ENCODE measurements at places on chromosomes 4 and X.

GRCh38 chrX:57266275-57266674 lies 20.2 kb upstream of the FAAH2 start:
- H3K4me3 ChIP-seq: no peak overlapping the region
- H3K4me1 ChIP-seq: no peaks in the 10 kb centered on the region
- H3K27ac ChIP-seq: no peak overlapping the region

GRCh38 chrX:46918434-46918833 lies 6.2 kb downstream of the JADE3 start:
- peaks cover 43% of the 10 kb centered on the region for H3K27me3 ChIP-seq
- peaks cover 3% of the 10 kb centered on the region for H3K36me3 ChIP-seq
- H3K4me1 ChIP-seq: peaks cover 4% of the 10 kb centered on the region

DNA sequence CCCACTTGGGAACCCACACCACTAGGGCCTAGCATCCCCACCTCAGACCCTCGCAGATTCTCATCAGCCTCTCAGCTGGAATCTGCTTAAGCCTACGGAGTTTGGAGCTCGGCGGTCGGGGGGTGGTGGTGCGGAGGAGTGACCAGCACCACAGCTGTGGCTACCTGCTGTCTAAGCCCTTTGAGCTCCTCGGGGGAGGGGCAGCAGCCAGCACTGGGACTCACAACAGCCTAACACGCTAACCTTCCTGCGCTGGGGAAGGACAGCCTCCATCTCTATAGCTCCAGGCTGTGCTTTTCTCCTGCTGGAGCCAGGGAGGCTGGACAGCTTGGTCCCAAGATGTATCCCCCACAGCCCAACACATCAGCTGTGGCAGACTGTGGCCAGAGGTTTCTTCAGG lies 281.5 kb downstream of the USP46 start:
- peaks cover 15% of the 10 kb centered on the region for H3K27me3 ChIP-seq
- H3K27ac ChIP-seq: no peak overlapping the region
- H3K4me1 ChIP-seq: no peaks in the 10 kb centered on the region
- no peak for DNase-seq

DNA sequence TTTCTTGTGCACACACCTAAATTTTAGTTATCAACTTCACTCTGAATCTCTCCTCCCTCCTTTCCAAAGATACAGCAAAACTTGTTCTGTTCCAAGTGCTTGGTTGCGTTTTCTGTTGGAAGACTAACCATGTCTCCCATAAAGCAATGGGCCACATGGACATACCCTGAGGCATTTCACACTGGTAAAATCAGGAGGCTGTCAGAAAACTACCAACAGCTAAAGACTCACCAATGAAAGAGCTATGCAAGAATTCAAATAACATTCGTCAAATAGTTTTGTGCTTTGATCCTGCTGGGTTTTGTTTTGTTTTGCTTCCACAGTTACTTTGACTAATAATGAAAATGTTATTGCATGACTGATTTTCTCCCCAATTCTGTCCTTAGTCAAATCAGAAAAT lies 46.0 kb downstream of the PHEX start:
- H3K27me3 ChIP-seq: no peaks in the 10 kb centered on the region
- no peaks in the 10 kb centered on the region for H3K36me3 ChIP-seq
- DNase-seq: no peak
- H3K4me1 ChIP-seq: no peaks in the 10 kb centered on the region

- no peak overlapping the region for H3K4me3 ChIP-seq
- no peak overlapping the region for H3K27ac ChIP-seq
- no peak for DNase-seq
- H3K27me3 ChIP-seq: peaks cover 18% of the 10 kb centered on the region
Observed at GRCh38 chr4:81604683-81605218, 133.0 kb upstream of the RASGEF1B start.

DNA sequence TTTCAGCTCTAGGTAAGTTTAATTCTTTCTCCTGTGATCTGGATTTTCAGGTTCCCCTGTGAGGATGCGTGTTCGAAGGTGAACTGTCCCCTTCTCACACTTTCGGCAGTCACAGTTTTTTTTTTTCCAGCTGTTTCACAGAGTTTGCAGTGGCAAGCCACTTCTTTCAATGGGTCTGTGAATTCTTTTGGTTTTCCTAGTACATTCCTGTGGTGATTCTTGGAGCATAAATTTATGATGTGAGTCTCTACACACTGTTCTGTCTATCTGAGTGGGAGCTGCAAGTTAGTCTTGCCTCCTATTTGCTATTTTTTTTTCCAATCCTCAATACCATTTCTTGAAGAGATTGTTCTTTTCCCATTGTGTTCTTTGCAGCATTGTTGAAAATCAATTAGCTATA lies 595.5 kb downstream of the RAPGEF2 start:
- H3K4me3 ChIP-seq: no peak overlapping the region
- H3K27ac ChIP-seq: no peak overlapping the region
- H3K27me3 ChIP-seq: no peaks in the 10 kb centered on the region
- no peak for DNase-seq

DNA sequence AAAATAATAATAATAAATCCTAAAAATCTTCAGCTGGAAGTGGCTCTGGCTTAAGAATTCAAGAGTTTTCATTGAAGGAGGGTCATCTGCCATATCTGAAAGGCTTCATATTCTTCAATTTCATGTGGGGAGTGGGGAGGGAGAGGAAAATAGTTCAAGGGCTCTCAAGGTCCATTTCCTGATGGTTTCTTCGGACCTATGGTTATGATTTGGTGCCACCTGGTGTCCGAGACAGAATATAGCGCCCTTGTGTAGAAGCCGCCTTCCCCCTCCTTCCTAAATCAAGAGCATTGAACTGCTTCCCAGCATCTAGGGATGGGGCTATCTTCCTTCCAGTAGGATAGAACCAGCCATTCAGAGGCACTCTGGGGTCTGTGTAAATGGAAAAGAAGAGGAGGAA lies 34.3 kb downstream of the NLGN3 start:
- DNase-seq: peak; percentile 29
- H3K4me3 ChIP-seq: no peak overlapping the region
- H3K27ac ChIP-seq: no peak overlapping the region
- H3K27me3 ChIP-seq: no peaks in the 10 kb centered on the region
- peaks cover 4% of the 10 kb centered on the region for H3K4me1 ChIP-seq
- H3K36me3 ChIP-seq: peaks cover 12% of the 10 kb centered on the region

DNA sequence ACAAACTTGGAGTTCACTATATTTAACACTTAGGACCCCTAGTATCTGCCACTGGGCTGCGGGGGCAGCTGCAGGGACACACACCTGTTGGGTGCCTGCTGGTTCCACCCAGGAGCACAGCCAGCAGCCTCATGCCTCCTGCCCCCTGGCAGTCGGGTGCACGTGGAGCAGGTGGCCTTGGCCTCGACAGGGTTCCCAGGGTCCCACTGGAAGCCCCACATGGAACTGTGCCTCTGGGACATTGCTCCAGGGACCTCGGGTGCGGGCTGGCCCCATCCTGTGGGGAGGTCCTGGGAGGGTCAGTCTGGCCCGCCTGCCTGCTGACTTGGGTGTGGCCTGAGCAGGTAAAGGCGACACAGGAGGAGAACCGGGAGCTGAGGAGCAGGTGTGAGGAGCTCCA lies 18.0 kb downstream of the TACC3 start:
- H3K4me1 ChIP-seq: peaks cover 3% of the 10 kb centered on the region
- no peak for DNase-seq
- peaks cover 54% of the 10 kb centered on the region for H3K36me3 ChIP-seq
- H3K4me3 ChIP-seq: no peak overlapping the region
- H3K27me3 ChIP-seq: no peaks in the 10 kb centered on the region
- H3K27ac ChIP-seq: no peak overlapping the region

DNA sequence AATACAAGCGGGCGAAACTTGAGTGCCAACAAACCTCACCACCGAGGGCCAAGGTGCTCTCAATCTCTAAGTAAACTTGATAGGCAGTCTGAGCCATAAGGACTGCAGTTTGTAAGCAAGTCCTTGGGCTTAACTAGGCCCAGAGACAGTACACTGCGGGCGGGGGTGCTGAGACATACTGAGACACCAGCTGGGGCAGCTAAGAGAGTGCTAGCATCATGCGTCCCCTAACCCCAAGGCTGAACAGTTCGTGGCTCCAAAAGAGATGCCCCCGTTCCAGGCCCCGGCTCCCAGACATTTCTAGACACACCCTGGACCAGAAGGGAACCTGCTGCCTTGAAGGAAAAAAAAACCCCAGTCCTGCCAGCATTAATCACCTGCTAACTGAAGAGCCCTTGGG lies 126.8 kb upstream of the PRDX4 start:
- no peak for DNase-seq
- H3K27me3 ChIP-seq: no peaks in the 10 kb centered on the region
- no peaks in the 10 kb centered on the region for H3K4me1 ChIP-seq

GRCh38 chrX:149131774-149132173 lies 373.3 kb downstream of the IDS start:
- H3K27me3 ChIP-seq: no peaks in the 10 kb centered on the region
- H3K36me3 ChIP-seq: no peaks in the 10 kb centered on the region
- no peak overlapping the region for H3K4me3 ChIP-seq
- H3K4me1 ChIP-seq: no peaks in the 10 kb centered on the region

DNA sequence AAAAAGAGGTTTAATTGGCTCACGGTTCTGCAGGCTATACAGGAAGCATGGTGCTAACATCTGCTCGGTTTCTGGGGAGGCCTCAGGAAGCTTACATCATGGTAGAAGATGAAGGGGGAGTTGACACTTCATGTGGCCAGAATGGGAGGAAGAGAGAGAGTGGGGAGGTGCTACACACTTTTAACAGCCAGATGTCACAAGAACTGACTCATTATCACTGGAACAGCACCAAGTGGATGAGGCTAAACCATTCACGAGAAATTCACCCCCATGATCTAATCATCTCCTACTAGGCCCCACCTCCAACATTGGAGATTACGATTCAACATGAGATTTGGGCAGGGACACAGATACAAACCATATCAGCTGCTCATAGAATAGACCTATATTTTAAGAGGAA lies 255.8 kb downstream of the OPHN1 start:
- no peak overlapping the region for H3K4me3 ChIP-seq
- no peak overlapping the region for H3K27ac ChIP-seq
- H3K4me1 ChIP-seq: no peaks in the 10 kb centered on the region
- H3K27me3 ChIP-seq: no peaks in the 10 kb centered on the region
- DNase-seq: no peak
- no peaks in the 10 kb centered on the region for H3K36me3 ChIP-seq

- H3K27me3 ChIP-seq: no peaks in the 10 kb centered on the region
- no peak overlapping the region for H3K4me3 ChIP-seq
- H3K27ac ChIP-seq: no peak overlapping the region
- peaks cover 5% of the 10 kb centered on the region for H3K36me3 ChIP-seq
- no peaks in the 10 kb centered on the region for H3K4me1 ChIP-seq
Observed at GRCh38 chr4:164874789-164875188, 2.2 kb upstream of the APELA start.

DNA sequence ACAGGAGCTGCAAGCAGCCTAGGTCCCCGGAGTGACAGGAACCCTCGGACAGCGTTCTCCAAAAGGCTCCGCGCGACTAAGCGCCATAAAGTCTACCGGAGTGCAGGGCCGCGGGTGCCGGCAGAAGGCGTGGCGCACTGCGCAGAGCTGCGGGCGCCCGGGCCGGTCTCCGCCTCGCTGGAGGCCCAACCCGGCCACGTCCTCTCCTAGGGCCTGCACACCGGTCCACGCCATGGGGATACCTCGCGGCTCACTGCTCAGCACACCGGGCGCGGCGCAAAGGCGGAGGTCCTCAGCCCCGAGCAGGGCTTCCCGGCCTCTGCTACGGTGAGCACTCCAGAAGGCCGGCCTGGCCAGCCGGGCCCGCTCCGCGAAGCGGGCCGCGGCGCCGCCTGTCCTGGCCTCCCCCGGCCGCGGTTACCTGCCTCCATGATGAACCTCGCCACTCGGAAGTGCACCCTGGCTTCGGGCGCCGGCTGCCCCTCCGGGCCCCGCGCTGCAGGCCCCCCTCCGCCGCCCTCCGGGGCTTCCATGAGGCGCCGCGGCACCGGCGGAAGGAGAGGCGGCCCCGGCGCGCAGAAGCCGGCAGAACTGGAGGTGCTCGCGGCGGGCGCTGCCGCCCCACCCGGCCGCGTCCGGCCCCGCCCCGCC lies at the start of gene CCNQ:
TSS of gene CCNQ (minus strand) at position 599 of the 651 bp plus-strand sequence. CDS start at position 533, 66 bp downstream.
- no peak for DNase-seq
- H3K4me1 ChIP-seq: peaks cover 16% of the 10 kb centered on the region
- peak within 1 kb of the TSS; percentile 86 for H3K4me3 ChIP-seq
- H3K36me3 ChIP-seq: peaks cover 2% of the 10 kb centered on the region
- peak within 1 kb of the TSS; percentile 49 for H3K27ac ChIP-seq

DNA sequence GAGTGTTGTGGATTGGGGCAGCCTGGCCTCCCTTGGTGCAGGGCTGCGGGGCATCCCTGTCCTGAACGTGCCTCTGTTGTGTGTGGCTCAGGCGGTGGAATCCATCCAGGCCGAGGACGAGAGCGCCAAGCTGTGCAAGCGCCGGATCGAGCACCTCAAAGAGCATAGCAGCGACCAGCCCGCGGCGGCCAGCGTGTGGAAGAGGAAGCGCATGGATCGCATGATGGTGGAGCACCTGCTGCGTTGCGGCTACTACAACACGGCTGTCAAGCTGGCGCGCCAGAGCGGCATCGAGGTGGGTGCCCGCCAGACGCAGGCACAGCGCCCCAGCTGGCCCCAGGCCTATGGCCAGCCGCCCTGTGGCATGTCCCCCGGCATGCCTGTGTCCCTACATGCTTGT lies 25.6 kb downstream of the MAEA start:
- peaks cover 72% of the 10 kb centered on the region for H3K36me3 ChIP-seq
- H3K27me3 ChIP-seq: no peaks in the 10 kb centered on the region

GRCh38 chr4:931194-931959 lies 739 bp downstream of the GAK start:
- peaks cover 35% of the 10 kb centered on the region for H3K4me1 ChIP-seq
- DNase-seq: peak; percentile 14
- no peaks in the 10 kb centered on the region for H3K27me3 ChIP-seq

- H3K4me3 ChIP-seq: no peak overlapping the region
- peaks cover 3% of the 10 kb centered on the region for H3K36me3 ChIP-seq
- H3K27ac ChIP-seq: no peak overlapping the region
- peaks cover 8% of the 10 kb centered on the region for H3K27me3 ChIP-seq
- no peaks in the 10 kb centered on the region for H3K4me1 ChIP-seq
Observed at GRCh38 chrX:104318330-104319009, 63.7 kb upstream of the ESX1 start.

DNA sequence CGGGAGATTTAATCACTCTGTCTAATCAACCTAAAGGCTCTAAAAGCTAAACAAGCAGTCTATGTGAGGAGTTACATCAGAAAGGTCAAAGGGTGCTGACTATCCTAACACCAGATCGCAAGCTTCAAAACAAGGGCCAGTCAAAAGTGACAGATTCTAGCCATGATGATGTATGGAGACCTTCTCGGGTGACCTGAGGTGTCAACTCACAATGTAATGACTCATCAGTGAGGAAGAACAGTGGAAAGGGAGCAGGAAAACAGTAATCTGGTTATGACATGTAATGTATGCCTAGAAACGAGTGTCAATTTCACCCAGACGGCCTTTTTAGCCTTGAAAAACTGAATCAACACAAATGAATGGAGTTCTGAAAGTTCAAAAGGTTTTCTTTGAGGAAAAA lies 375.3 kb downstream of the IDS start:
- no peak overlapping the region for H3K4me3 ChIP-seq
- H3K27ac ChIP-seq: no peak overlapping the region
- no peaks in the 10 kb centered on the region for H3K36me3 ChIP-seq
- no peaks in the 10 kb centered on the region for H3K27me3 ChIP-seq
- H3K4me1 ChIP-seq: no peaks in the 10 kb centered on the region

GRCh38 chr4:37903901-37904300 lies 13.0 kb downstream of the TBC1D1 start:
- H3K36me3 ChIP-seq: no peaks in the 10 kb centered on the region
- no peak overlapping the region for H3K27ac ChIP-seq
- peaks cover 49% of the 10 kb centered on the region for H3K4me1 ChIP-seq

GRCh38 chr4:139817657-139818452 lies 152.2 kb downstream of the MGST2 start:
- H3K27ac ChIP-seq: no peak overlapping the region
- DNase-seq: no peak
- H3K36me3 ChIP-seq: peaks cover 6% of the 10 kb centered on the region
- H3K4me3 ChIP-seq: no peak overlapping the region

GRCh38 chrX:132909643-132910042 lies 48.8 kb downstream of the HS6ST2 start:
- no peaks in the 10 kb centered on the region for H3K36me3 ChIP-seq
- DNase-seq: no peak
- peaks cover 17% of the 10 kb centered on the region for H3K27me3 ChIP-seq
- no peaks in the 10 kb centered on the region for H3K4me1 ChIP-seq

Measured in effector memory CD8-positive, alpha-beta T cell (primary cell).